ENCODE measurements at places on chromosomes 6 and 20. TPM values are rescaled to one million over a fixed set of nuclear protein-coding genes. Genes with fewer than 3 reads are reported as not detected.
A peak's percentile ranks its signal among the peaks of the same experiment; 100 is the strongest.

DNA sequence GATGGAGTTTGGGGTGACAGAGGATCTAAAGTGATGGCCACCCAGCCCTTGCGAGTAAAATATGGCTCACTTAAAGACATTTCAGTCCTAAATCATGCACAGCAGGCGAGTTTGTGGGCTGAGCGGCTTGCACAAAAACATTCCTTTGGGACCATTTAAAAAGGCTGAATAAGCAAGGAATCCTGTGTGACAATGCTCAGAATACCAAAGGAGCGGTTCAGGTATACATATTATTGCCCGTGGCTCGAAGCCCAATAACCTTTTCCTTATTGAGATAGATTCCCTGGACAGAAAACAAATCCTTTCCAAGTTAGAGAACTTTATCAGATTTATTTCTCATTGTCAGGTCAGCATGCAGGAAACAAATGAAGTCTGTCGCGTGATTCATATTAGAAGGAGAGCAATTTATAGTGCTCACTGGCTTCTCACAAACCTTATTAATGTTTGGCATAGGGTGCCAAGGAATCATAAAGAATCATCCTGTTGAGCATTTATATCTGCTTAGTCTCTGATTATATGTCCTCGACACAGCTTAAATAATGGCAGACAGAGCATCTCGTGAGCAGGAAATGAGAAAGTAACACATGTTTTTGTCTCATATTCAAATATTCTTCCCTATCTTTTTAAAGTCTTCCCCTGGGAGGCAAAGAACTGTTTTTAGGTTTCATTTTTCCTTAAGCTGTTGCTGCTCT lies 121.3 kb downstream of the TRMT11 start:
- no peak for DNase-seq

DNA sequence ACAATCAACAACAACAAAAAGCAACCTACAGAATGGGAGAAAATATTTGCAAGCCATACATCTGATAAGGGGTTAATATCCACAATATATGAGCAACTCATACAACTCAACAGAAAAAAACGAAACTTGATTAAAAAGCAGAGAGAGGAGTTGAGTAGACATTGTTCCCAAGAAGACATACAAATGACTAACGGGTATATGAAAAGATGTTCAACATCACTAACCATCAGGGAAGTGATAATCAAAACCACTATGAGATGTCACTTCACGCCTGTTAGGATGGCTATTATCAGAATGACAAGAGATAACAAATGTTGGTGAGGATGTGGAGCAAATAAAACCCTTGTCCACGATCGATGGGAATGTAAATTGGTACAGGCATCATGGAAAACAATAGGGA lies 145.9 kb downstream of the NRN1 start:
- DNase-seq: no peak

- DNase-seq: no peak
These were observed 63.9 kb upstream of the SLCO4A1 start for GRCh38 chr20:62578294-62578897.

- no peak for DNase-seq
These were observed 81.3 kb downstream of the EYA2 start for GRCh38 chr20:46975976-46976375.

GRCh38 chr20:3121271-3121911 lies 36.9 kb upstream of the AVP start:
- no peak for DNase-seq

GRCh38 chr6:53493635-53494025 lies 51.3 kb downstream of the GCLC start:
- DNase-seq: no peak

GRCh38 chr6:149864578-149865535 lies 698 bp upstream of the LRP11 start:
- DNase-seq: no peak

- DNase-seq: no peak
These were observed 101.7 kb downstream of the OPRM1 start for GRCh38 chr6:154140743-154141142.

GRCh38 chr20:57675773-57676172 lies 34.0 kb downstream of the PMEPA1 start:
- no peak for DNase-seq

DNA sequence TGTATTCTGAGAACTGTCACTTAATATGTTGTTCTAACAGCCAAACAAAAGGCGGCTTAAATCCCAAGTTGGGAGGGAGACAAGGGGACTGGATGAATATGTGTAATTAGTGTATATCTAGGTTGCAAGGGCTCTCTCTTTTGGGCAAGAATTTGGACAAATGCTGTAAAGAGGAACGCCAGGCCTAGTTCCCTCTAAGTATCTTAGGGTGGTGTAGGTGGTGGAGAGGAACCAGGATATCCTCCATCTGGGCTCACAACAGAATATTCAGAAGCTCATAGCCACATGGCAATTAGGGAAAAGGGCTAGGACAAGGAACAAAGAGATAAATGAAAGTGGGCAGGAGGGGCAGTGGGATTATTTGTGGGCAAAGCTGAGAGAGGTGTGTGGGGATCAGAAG lies 149.5 kb downstream of the LRFN2 start:
- DNase-seq: no peak

GRCh38 chr20:63272105-63273058 lies at the start of gene ARFGAP1:
Gene ARFGAP1 (plus strand): TSS chr20:63272813. CDS start chr20:63275581, 2,768 bp downstream.
- peak; percentile 97 for DNase-seq

- no peak for DNase-seq
These were observed 608.0 kb upstream of the EPHA7 start for GRCh38 chr6:94027374-94027773.

- DNase-seq: no peak
These were observed 173.2 kb downstream of the ZFAND3 start for GRCh38 chr6:37992749-37993148.

DNA sequence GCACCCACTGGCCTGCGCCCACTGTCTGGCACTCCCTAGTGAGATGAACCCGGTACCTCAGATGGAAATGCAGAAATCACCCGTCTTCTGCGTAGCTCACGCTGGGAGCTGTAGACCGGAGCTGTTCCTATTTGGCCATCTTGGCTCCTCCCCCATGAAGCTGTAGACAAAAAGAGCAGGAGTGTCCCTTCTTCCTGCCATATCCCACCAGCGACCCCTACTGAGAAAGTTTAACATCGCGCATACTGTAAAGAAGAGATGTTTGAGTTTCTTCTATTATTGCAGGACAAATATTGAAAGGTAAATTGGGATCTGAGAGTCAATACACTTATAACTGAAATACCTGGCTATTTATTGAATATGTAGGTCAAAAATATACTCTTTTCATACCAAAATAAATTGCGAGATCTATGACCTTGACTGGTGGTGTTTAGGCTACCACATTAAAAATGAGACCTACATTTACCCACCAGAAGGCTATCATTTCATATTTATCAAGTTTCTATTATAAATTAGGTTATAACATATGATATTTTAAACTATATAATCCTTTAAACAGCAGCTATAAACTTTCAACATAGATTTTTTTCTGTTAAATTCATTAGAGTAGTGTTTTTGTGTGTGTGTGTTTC lies 586.3 kb downstream of the HTR1B start:
- peak; percentile 69 for DNase-seq

- no peak for DNase-seq
These were observed 140.4 kb upstream of the TENT5A start for GRCh38 chr6:81892891-81893290.

GRCh38 chr6:36649086-36649485 lies 29.4 kb upstream of the CDKN1A start:
- DNase-seq: no peak

- no peak for DNase-seq
These were observed 47.1 kb downstream of the TRIM27 start for GRCh38 chr6:28876710-28877109.

GRCh38 chr20:48706116-48706656 lies 121.6 kb downstream of the PREX1 start:
- DNase-seq: no peak

Gene C6orf52
- total RNA-seq: 4.1 TPM

Gene ABHD12
- 101 TPM for total RNA-seq

Gene HLA-DQB1
- not detected for total RNA-seq

Gene RBPJL
- not detected for total RNA-seq

Gene HAO1
- total RNA-seq: not detected

Gene F13A1
- total RNA-seq: not detected

Gene B3GALT4
- total RNA-seq: 8.6 TPM

Gene SLC35F1
- 22.4 TPM for total RNA-seq

Gene MAD2L1BP
- 38.8 TPM for total RNA-seq

All from glutamatergic neuron (in vitro differentiated cells).